ENCODE measurements at places on chromosomes 16 and 17. TPM values are rescaled to one million over a fixed set of nuclear protein-coding genes. Genes with fewer than 3 reads are reported as not detected.

DNA sequence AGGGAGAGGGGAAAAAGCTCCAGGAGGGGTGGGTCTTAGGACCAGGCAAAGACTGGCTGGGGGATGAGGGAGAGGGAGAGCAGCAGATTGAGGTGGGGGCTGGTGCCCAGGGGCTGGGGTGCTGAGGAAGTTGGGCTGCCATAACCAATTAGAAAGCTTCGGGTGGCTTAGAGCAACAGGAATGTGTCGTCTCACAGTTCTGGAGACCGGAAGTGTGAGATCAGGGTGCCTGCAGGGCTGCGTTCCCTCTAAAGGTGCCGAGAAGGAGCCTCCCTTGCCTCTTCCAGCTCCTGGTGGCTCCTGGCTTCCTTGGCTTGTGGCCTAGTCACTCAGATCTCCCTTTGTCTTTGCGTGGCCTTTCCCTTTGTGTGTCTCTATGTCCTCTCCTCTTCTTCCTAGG, 2.2 kb downstream of the IL34 start:
- no peak for DNase-seq

DNA sequence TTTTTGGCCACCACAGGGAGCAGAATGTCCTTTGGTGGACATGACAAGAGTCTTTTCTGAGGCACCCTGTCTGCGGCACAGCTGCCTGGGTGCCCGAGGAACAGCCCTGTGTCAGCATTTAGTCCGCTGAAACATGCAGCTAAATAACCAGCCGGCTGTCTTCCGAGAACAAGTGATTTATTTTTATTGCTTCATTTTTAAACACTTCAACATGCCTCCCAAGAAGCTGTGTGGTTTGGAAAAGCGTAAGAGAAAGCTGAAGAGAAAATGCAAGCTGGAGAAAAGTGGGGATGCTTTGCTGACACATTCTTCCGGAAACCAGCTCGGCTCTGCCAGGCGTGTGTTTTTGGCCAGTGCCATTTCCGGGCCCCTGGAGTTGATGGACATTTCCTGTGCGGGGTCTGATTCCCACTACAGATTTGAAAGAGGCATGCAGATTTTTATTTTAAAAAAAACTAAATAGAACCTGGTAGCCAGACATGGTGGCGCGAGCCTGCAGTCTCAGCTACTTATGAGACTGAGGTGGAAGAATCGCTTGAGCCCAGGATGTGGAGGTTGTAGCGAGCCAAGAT, 94.7 kb downstream of the SEC14L1 start:
- DNase-seq: peak; percentile 61

- DNase-seq: no peak
These were observed at the start of gene B4GALNT2 for GRCh38 chr17:49132699-49133364. Gene B4GALNT2, plus strand, starts transcription at chr17:49132769. Its CDS starts 24 bp downstream, at chr17:49132793.

DNA sequence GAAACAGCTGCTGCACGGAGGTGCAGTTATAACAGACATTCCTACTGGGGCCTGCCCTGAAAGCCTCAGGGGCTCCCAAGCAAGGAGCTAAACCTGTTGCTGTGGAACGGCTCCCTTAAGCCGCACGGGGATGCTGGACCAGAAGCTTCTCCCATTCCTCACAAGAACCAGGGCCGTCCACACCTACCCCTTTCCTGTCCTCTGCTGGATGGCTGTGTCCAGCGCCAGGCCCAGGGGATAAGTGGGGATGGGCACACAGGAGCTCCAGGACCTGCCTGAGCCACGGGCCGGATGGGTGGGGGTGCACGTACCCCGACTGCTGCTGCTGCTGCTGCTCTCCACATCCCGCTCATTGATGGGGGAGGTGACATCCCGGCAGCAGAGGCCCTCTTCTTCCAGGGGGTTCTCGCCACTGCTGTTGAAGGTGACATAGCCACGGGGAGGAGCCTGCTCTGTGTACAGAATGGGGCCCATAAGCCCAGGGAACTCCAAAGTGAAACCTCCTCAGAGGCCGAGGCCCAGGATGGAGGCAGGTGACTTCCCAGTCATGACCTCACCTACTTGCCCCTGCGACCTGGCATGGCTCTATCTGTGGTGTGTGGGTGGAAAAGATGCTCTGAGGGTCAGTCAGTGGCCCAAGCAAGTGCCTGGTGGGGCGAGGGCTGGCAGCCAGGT, 8.6 kb downstream of the NUDT16L1 start:
- no peak for DNase-seq

- no peak for DNase-seq
These were observed 14.0 kb downstream of the MPP3 start for GRCh38 chr17:43818966-43819365.

DNA sequence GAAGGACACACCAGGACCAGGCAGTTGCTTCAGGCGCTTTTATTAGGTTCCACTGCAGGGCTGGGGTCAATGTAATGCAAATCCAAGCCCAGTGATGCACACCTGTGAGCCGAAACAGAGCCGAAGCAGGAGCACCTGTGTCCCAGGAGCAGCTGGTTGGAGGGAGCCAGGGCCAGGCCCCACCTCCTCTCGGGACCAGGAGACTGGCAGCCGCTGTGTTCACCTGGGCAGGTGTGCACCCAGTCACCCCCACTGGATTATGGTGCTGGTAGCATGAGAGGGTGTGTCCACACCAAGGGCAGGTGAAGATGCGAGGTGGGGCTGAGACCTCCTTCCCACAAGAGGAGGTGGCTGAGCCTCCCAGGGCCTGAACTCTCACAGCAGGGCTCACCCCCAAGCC, 4.7 kb upstream of the FAAP100 start:
- DNase-seq: no peak

The FAAP100 gene
- polyA plus RNA-seq: 17.0 TPM

The SLC13A2 gene
- not detected for polyA plus RNA-seq

DNA sequence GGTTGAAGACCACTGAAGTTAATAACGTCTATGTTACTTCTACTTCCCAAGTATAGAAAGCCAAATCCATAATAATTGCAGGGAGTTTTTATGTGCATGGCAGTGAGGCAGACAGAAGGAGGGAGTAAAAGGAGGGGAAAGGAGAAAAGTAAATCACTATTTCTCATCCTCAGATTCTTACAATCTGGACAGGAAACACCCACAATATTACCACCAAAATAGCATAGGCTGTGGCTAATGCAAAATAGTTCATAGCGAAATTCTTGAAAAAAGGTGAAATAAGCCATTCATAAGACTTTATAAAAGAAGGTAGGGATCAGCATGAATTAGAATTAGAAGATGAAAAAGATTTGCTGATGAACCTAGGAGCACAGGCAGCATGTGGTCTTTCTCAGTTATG, 128.1 kb downstream of the KCNJ2 start:
- DNase-seq: no peak

GRCh38 chr16:87047221-87048037, 269.8 kb downstream of the C16orf95 start:
- DNase-seq: no peak

Data from heart left ventricle (tissue), 16 donors.